ENCODE measurements at places on chromosomes 6 and 20.
A peak's percentile ranks its signal among the peaks of the same experiment; 100 is the strongest.

GRCh38 chr6:44918671-44919296 is 409.3 kb upstream of the RUNX2 start:
- DNase-seq: no peak

DNA sequence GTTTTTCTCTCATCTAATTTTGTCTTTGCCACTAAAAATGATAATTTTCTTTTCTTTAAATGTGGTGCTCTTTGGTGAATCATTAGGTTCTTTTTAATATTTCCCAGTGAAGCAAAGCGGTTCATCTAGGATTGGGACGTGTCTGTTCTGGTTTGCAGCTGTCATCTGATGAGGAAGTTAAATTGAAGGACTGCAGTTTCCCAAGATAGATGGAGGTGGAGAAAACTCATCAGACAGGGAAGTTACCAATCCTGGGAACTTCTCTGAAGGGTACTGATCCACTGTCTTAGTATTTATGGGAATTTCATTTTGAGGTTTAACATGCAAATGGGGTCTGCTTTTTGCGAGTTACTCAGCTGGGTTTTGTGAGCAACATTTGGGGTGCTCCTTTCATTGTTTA is 2.4 kb upstream of the AARS2 start:
- no peak for DNase-seq

DNA sequence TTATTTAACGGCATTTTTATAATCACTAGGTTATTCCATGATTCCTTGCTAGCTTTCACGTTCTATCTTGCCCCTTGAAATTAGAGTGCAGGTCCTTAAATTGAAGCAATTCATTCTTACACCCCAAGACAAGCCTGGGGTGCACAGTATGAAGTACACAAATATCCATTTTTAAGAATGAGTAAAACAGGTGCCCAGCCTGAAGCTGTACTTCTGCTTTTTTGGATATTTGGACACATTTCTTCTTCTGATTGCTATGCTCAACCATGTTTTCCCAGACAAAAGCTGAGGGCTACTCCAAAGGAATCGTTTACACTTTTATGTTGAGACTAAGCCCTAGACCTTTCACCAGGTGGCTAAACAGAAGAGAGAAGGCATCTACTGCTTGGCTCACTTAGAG is 7.9 kb upstream of the TAGAP start:
- no peak for DNase-seq

DNA sequence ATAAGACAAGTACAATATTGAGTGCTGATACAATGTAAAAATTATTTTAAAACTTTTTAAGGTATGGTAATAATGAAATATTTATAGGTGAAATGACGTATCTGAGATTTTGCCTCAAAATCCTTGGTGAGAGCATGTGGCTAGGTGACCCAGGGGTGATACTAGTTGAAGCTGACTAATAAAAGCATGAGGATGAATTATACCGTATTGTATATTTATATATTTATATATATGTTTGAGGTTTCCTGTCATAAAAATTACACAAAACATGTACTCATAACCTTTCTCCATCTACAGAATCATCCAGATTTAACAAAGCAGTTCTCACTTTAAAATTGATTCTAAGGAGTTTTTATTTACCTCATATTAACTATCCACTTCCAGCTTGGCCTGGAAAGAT is 358.1 kb downstream of the CDKAL1 start:
- no peak for DNase-seq

GRCh38 chr6:106084106-106084988 is 1.8 kb upstream of the PRDM1 start:
- DNase-seq: peak; percentile 84

DNA sequence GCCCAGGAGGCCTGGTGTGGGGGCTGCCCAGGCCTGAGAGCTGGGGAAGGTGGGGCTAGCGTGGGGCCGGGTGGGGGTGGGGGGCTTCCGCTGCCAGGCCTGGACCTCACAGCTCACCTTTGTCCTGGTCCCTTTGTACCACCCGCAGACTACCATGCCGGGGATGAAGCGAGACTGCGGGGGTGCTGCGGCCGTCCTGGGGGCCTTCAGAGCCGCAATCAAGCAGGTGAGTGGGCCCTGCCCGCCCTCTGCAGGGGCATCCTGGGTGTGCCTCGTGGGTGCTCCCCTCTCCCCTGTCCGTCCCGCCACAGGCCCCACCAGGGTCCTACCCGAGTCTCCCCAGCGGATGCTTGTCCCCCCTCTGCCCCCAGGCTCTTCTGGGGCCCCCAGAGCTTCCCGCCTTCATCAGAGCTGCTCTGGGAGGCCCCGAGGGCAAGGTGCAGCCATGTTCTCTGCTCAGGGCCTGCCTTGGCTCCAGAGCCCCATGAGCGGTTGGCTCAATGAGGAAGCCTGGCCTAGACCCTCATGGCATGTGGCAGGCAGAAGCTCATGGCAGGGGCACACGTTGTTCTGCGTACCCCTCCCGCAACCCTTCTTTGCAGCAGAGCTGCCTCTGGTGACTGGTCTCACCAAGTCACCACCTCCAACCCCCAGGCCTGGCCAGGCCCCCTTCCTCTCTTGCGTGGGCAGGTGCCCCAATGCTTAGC is 14.5 kb downstream of the NPEPL1 start:
- no peak for DNase-seq

Measured in MCF 10A (cell line).